ENCODE measurements at places on chromosomes 2 and 18.

DNA sequence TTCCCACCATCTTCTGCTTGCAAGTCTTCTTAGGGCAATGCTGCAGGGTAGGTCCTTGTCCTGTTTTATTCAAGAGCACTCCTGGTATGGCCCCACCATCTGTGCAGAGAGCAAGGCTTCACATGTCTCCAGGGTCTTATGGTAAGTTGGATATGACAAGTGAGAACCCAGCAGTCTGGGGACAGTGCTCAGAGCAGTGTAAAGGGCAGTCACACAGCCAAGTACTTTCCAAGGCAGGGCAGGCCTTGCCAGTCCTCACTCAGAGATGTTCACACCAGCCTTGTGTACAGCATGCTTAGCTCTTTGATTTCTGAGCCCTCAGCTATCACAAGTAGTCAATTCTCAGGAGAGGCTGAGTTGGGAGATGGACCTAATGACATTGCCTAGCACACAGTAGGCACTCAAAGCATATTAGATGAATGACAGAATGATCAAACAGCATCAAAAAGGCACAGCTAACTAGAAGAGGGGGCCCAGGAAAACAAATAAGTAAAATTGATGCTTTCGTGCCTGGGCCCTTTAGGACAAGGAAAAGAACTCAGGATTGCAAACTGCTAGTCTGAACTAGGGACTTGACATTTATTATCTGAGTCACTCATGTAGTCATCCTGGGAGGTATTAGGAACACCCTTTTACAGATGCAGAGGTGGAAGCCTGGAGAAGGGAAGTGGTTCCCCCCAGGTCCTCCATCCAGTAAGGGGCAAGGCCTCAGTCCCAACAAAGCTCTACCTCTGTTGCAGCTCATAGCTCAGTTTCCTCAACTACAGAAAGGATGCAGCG lies 86.7 kb upstream of the CTAGE1 start:
- no peak for DNase-seq

GRCh38 chr2:60553495-60554073 lies at the start of gene BCL11A:
Gene BCL11A, minus strand, starts transcription at chr2:60553654. Its CDS starts 384 bp downstream, at chr2:60553270.
- DNase-seq = no peak

DNA sequence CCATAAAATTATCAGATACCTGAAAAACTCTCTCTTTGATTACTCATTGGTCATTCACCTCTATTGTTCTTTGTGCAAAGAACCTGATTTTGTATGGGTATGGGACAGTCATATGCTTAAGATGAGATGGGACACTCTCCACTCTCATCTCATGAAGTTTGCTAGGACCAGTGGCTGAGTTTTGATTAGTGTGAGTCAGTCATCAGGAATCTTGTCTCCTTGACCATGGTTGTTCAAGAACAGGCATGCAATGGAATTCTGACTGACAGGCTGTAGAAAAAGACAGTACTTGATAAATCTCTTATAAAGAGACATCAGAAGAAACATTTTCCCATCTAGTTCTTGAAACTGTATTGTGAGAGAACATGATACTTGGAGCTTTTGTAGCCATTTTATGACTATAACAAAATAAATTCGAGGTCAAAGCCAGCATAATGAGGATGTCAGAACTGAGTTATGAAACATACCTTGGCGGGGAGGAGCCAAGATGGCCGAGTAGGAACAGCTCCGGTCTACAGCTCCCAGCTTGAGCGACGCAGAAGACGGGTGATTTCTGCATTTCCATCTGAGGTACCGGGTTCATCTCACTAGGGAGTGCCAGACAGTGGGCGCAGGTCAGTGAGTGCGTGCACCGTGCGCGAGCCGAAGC lies 367.0 kb downstream of the NR4A2 start:
- DNase-seq = no peak

- no peak for DNase-seq
These were observed 227.4 kb upstream of the CHST9 start for GRCh38 chr18:27412556-27412955.

- DNase-seq = no peak
These were observed 232.9 kb downstream of the LNPK start for GRCh38 chr2:175769200-175769599.

DNA sequence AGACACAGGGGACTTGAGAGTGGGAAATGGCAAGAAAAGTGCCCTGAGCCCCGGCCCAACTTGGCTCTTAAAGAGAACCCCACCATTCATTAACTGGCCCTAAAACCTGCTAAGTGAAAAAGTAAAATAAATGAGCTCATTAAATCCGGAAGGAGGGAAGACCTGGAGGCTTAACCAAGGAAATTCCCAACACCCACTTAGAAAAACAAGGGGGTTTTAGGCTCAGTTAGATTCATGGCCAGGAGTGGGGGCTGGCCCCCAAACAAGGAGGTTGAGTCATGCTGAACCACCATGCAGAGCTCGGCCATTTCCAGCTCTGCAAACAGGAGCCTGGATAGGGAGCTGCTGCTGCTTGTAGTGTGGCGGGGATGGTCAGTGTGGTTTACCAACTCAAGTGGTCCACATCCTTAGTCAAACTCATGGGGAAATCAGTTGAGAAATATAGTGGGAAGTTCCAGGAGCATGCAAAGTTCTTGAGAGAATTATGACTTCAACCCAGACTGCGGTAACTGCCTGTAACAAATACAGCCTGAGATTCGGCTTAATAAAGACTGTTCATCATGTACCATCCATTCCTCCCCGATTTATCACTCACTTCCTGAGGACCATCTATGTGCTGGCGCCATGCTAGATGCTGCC lies 39.7 kb upstream of the MRPL19 start:
- DNase-seq = no peak

DNA sequence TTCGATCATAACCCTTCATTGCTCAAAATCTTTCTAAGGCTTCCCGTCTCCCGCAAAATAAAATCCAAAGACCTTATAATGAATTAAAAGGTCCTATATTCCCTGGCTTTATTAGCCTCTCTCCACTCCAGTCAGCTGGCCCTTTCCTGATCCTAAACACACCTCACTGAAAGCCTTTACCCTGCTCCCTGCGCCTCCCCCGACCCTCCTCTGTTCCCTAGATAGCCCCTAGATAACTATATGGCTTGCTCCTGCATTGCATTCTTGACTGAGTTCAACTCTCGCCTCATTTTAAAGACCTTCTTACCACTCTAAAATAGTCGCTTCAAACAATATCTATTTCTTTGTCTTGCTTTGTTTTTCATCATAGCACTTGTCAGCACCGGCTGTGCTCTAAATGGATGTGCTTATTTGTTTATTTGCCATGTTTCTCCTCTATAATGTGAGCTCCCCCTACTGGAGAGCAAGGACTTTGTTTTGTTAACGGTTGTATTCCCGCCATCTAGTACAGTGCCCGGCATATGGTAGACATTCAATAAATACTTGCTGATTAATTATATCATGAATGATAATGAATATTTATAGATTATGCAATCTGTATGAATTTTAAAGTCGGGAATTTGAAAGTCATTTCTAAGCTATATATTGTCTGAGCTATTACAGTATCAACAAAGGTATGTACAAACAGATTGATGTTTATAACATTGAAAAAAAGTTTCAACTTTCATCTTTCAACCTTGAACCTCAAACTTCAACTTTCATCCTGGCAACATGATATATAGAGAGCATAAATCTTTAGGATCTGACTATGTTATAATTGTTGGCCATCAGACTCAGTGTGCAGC lies 32.4 kb upstream of the VIT start:
- DNase-seq = no peak

DNA sequence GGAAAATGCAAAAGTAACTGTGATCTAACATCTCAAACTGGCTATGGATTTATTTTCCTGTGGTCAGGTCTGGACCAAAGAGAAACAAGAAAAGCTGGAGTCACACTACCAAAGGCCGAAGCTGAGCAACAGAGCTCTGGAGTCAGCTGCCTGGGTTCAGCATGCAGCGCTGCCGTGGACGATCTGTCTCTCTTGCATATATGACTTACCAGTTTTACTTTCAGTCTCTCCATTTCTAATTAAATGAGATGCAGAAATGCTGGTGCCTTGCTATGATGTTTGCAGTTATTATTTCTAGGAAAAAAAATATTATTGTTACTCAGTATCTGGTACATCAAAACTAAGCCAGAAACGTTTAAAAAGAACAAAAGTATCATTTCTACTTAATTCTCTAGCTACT lies 813.2 kb downstream of the RNF144A start:
- peak; percentile 9 for DNase-seq

DNA sequence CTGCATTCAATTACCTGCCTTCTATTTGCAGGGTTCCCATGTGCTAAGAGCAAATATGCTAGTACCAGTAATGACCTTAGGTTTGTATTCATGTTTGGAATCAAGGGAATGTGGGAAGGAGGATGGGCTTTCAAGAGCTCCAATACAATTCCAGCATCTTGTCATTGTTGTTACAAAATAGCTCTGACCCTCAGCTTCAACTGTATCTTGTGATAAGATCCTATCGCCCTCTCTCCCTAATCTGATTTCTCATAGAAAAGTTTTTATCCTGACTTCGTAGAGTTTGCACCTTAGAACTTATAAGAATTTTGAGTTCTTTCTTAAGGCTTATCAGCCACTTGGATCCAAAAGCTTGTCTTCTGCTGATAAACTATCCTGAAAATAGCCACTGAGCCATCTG lies 749.5 kb upstream of the ACVR2A start:
- no peak for DNase-seq

DNA sequence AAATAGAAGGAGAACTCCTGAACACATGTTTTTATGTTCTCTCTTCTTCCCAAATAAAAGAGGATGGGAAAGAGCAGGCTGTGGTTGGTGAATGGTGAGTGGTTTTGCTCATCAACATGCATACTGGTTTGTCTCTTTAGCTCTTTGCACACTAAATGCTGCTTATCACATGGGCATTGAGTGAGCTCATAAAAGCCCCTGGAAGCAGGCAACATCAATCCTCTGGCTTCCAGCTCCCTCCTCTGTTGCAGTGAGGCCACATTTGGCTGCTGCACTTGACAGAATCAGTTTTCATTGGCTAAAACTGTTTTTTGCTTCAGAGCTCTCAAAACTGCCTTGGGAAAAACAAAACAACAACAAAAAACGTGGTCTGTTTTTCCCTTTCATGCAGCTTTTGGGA lies 1308.2 kb upstream of the NRXN1 start:
- DNase-seq = no peak

Measured in activated CD4-positive, alpha-beta T cell treated with anti-CD3 and anti-CD28 coated beads, Interleukin-2, amount 50 U/mL, for 4 hours (primary cell).